Endothelial cell of umbilical vein (primary cell): ENCODE measurements at places on chromosomes 5 and 9. TPM values are rescaled to one million over a fixed set of nuclear protein-coding genes. Genes with fewer than 3 reads are reported as not detected.

HAND1 gene
- total RNA-seq = not detected in 2 replicates

TMEM174 gene
- total RNA-seq = not detected in 2 replicates

HEMGN gene
- not detected in 2 replicates for total RNA-seq

MGAT4B gene
- total RNA-seq = 226 and 243 TPM in 2 replicates

PTGS1 gene
- total RNA-seq = 14.6 and 45.2 TPM in 2 replicates

FAM200C gene
- total RNA-seq = 2.6 and 2.7 TPM in 2 replicates

IZUMO3 gene
- total RNA-seq = not detected in 2 replicates

SPINK4 gene
- total RNA-seq = not detected in 2 replicates
